ENCODE measurements at places on chromosomes 7 and 10.

DNA sequence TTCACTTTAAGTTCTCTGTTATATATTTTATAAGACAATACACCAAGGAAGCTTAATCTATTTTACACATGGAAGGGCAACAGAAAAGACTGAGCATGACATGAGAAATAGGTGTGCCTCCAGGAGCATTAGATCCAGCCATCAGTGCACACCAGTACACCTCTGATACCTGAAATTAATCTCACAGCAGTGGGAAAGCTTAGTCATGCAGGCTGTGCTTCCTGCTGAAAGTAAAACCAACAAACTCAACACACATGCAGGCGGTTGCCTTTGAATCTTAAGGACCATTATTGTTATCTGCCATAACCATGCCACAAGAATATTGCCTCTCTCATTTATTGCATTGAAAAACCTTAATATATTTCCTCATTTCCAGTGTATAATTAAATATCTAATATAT lies 16.4 kb upstream of the ANKRD30A start:
- no peak for DNase-seq

DNA sequence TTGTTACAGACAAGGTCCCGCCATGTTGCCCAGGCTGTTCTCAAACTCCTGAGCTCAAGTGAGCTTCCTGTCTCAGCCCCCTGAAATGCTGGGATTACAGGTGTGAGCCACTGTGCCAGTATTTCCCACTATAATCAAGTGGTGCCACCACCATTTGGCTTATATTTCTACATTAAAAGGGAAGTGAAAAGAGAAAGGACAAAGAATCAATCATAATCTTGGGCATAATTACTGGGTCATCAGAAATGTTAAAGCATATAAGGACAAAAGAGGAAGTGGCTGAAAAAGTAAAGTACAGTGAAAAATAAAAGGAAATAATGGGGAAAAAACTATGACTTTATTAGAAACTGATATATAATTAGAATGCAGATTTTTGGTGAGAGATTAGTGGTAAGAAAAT lies 25.7 kb upstream of the ENTPD1 start:
- no peak for DNase-seq

DNA sequence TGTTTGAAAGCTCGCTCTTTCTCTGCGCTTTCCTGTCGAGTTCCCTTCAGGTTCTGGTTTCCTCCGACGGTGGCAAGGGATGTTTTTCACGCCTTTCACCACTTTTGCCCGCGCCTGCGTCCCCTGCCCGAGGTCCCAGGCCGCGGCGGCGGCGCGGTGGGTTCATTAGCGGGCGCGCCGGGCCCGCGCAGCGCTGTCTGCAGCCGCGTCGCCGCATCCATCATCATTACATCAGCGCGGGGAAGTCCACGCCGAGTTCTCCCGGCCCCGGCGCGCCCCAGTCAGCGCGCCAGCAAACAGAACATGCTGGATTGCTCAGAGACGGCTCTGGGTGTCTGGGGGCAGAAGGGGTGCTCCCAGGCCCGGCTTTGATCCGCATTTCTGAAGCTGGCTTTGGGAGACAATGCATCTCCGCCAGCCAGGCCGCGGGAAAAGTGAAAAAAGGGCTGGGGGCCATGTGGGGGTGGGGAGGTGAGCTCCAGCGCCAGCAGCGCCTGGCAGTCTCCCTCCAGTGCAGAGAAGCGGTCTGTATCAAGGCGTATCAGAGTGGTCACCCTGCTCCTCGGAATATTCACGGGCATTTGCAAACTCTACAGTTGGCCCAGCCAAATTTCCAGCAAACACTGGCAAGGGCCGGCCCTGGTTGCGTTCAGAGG lies 8.9 kb downstream of the GLI3 start:
- no peak for DNase-seq

DNA sequence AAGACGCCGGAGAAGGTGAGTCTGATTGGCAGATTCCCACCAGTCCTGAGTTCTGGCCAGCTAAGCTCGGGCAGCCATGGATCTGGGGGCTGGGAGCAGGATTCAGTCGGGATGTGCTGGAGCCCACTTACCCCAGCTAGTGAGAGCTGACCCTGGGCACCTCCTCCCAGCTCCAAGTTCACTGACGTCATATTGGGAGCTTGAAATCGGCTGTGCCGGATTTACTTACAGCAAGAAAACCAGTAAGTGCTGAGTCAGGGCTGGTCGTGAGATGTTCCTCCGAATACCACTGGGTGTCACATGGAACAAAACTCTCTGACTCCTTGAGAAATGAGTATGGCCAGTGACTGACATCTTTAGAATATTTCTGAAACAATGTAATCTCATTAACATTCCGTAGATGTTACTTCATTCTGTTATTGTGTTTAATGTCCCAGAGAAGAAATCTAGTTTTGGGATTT lies 621.2 kb downstream of the SDK1 start:
- no peak for DNase-seq

DNA sequence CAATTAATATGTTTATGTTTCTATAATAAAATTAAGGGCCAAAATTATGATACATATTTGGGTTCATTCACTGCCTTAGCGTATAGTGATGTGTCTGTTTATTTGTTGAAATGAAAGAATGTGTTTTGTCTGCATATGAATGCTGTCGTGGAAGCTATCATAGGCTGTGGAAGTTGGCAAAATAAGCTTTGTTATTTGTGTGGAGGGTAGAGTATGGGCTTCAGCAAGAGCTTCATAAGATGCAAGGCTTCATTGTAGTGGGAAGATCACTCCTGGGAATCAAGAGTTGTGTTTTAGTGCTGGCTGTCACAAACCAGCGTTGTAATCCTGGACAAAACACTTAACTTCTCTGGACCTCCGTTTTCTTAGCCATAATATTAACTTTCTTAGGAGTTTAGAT lies 2.5 kb downstream of the SLK start:
- DNase-seq: no peak

- peak; percentile 24 for DNase-seq
These were observed 559 bp downstream of the DBF4 start for GRCh38 chr7:87876869-87877234.

- DNase-seq: no peak
These were observed 2.0 kb upstream of the GATA3 start for GRCh38 chr10:8052341-8052955.

GRCh38 chr10:132254841-132255240 lies 52.9 kb downstream of the STK32C start:
- no peak for DNase-seq

GRCh38 chr10:129755621-129756020 lies 208.5 kb downstream of the EBF3 start:
- DNase-seq: no peak

- no peak for DNase-seq
These were observed 33.6 kb upstream of the SMARCD3 start for GRCh38 chr7:151282111-151282510.

DNA sequence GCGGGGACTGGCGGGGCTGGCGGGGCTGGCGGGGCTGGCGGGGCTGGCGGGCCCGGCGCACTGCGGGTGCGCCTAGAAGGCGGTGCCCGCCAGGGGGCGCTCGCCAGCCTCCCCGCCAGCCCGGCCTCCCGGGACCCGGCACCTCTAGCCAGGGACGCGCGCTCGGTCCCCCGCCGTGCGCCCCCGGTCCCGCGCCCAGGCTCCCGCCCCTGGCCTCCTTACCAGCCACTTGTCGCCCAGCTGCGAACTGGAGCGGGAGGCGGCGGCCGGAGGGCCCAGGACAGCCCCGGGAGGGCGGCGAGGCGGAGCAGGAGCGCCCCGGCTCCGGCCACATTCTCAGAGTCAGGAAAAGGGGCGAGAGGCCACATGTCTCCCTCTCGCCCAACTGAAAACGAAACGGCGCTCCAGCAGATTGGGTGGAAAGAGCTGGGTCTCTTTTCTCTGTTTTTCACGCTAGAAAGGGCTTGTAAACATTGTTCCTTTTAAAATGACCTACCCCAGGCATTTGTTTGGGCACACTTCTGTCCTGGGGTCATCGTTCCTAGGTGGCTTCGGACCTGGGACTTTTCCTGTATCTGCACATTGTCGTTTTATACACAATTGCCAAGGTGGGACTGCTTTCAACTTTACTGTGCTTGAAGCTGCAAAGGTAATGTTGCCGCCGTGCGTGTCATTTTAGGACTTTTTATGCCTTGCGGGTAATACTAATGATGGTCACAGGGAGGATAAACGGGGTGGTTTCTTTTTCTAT lies 378 bp upstream of the PRKCQ start:
- DNase-seq: peak; percentile 82

- DNase-seq: no peak
These were observed 580.0 kb downstream of the XPNPEP1 start for GRCh38 chr10:109343293-109343692.

DNA sequence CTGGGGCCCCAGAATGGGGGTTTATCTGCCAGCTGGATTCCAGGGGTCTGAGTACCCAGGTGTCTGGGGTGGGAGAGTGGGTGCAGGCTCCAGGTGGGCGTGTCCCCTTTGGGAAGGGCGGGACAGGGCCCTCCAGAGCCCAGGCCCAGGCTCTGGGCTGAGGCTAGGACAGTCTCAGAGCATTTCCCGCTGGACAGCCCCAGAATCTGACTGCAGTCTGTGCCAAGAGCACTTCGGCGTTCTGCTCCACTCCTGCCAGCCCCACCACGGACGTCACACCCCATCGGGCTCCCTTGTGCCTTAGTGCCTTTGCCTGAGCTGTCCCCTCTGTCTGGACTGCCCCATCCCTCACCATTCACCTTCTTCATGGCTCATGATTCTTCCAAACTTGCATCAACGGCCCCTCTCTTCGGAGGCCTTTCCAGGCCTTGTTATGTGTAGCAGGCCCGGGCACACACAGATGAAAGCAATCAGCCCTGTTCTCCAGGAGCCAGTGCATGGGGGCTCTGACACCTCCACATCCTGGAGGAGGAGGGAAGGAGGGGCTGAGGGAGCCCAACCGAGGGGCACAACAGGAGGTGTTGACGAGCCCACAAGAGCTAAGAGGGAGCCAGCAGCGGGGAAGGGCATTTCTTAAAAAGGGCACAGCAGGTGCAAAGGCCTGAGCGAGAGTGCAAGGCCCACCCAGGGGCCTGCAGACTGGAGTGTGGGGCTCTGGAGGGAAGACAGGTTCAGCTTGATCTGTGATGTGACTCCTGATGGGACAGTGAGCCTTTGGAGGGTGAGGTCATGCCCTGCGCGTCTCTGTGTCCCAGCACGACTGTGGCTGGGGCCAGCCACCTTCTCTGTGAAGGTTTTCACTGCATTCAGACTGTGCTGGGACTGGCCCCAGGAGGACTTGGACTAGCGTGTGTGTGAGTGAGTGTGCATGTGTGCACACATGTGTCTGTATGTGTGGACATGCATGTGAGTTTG lies 41.7 kb downstream of the GTF2IRD1 start:
- DNase-seq: no peak

DNA sequence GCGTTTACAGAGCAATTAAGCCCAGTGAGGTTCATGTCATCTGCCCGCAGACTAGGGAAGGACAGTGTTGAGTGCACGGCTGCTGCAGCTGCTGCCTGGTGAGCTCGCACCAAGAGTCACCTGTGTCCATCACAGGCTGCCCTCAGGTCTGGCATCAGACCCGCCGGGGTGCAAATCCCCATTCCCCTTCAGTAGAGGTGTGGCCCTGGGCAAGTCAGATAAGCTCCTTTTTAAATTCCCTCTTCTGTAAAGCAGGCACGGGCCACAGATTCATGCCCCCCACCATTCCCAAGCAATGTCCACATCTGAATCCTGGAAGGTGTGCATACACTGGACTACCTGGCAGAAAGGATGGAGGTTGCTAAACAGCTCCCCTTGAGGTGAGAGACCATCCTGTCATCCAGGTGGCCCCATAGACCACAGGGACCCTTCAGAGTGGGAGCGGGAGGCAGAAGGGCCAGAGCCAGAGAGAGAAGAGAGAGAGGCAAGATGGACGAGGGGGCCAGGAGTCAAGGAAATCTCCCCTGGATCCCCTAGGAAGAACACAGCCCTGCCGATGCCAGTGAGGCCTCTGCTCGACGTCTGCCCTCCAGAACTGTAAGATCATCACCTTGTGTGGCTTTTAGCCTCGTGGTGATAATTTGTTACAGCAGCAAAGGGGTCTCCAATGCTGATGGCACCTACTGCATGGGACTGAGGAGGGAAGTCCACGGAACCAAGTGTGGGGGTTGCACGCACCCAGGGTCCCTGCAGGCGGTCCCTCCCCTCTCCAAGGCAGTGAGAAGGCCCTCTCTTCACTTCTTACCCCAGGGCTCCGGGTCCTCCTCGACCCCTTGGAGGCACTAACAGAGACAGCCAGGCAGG lies 168.8 kb downstream of the TCERG1L start:
- DNase-seq: no peak

DNA sequence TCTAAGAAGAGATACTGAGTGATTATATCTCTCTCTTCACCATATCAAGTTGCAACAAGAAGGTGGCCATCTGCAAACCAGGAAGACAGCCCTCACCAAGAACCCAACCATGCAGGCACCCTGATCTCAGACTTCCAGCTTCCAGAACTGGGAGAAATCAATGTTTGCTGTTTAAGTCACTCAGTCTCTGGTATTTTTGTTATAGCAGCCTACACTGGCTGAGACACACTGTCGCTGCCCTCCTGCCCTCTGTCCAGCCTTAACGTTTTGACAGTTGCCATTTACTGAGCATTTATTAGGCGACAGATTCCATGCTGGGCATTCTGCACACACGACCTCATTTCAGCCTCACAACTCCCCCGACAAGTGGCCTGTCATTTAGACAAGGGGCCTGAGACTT lies 9.5 kb upstream of the HMX3 start:
- no peak for DNase-seq

DNA sequence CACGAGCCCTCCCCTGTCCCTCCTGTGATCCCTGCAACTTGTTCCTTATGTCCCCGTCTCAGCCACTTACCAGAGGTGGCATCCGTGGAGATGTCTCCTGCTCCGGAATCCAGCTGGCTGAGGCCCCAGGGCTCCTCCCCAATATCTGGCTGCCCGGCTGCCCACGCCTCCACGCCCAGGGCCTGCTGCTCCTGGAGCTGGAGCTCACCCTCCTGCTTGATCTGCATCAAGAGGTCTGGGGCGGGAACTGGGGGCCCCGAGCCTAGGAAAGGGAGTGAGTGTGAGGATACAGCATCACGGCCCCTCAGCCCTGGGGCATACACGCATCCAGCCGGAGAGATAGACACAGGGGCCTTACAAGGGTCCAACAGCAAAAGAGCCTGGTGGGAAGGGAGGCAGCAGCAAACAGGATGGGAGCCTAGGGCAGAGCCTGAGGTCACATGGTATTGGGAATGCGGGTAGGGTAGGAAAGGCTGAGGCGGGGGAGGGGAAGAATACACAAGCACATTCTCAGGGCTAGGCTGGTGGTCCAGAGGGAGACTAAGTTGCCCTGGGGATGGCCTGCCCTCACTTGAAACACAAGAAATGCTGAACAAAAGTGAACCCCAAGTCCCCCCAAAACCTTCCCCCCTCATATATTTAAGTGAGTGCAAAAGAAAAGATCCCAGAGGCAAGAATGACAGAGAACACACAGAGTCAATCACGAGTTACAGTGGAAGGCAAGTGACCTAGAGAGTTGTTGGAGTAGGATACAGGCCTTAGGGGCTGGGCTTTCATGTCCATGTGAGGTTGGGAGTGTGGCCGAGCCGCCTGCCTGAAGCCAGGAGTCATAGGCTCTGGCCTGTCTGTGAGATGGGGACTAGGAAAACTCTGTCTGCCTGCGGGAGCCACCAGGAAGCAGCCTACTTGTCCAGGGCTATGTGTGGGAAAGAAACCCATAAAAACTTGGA lies 16.9 kb upstream of the ZNF777 start:
- no peak for DNase-seq
